ENCODE measurements at places on chromosomes 1 and 21. TPM values are rescaled to one million over a fixed set of nuclear protein-coding genes. Genes with fewer than 3 reads are reported as not detected.

FBLIM1 gene
- total RNA-seq = 50.1 TPM

LHX4 gene
- total RNA-seq = not detected

CRYBG2 gene
- total RNA-seq = not detected

CADM3 gene
- total RNA-seq = 10.5 TPM

DNA sequence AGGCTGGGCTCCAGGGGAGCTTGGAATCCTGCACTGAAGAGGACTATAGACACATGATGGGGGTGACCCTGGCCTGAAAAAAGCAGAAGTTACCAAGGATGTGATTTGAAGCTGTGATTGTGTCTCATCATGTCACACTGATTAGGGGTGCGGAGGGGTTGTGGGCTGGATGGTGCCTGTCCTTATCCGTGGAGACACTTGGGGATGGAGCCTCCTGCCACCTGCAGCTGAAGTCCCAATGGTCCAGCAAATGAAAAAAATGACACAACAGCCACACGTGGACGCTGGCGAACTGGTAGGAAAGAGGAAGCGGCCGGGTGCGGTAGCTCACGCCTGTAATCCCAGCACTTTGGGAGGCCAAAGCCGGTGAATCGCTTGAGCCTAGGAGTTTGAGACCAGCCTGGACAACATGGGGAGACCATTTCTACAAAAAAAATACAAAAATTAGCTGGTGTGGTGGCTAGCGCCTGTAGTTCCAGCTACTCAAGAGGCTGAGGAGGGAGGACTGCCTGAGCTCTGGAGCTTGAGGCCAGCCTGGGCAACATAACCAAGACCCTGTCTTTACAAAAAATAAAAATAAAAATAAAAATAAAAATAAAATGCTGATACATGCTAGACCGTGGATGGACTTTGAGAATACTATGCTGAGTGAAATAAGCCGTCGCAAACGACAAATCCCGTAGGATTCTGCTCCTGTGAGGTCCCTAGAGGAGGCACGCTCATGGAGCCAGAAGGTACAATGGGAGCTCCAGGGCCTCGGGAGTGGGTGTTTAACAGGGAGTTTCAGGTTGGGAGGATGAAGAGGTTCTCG, 838 bp upstream of the IBA57 start:
- no peak for DNase-seq

DNA sequence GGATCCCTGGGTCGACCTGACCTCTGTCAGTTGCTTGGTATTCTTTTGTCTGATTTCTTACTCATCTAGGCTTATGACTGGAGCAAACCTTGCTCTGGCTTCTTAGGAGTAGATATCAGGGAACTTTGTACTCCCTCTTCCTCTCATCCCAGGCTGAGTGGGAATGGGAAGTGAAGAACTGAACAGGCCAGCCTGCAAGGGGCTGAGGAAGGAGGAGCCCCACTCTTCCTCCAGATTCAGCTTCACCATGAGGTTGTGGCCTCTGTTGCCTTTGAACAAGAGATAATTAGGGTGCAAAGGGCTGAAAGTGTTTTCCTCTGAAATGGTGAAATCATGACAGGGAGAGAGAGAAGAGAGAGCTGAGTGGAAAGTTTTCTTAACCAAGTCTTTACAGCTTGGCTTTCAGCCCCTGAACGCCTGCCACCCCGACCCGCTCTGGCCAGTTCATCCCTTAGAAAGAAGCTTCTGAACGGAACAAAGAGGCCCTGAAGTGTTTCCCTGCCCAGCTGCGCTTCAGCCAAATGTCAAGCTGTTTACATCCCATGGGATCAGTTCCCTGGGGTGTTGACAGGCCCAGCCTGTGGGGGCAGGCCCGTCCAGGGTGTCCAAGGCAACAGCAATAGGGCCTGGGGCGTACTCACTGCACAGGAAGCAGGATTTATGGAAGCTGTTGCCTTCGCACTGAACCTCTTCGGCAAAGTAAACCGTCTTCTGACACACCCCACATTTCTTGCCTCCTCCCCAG, 11.2 kb downstream of the CSRP1 start:
- DNase-seq = peak; percentile 95

GRCh38 chr21:44371596-44371995, 18.2 kb downstream of the TRPM2 start:
- no peak for DNase-seq

DNA sequence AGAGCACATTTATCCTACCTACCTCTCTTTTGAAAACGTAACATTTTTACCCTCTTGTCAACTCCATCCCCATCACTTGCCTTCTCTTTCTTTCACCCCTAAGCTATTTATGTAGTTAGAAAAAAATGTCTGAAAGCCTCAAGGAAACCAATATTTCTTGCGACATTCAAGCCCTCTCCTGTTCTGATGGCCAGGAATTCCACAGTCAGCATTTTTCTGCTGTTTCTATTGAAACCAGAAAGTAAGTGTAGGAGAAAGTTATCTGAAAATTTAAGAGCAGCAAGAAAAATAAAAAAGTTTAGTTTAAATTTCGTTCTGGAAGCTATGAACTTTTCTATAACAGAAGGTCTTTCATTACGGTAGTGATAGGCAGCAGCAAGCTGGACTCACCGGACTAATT, 247.6 kb upstream of the PBX1 start:
- DNase-seq = no peak

- DNase-seq = no peak
Measured at GRCh38 chr1:20323613-20323920, 32.9 kb downstream of the VWA5B1 start.

DNA sequence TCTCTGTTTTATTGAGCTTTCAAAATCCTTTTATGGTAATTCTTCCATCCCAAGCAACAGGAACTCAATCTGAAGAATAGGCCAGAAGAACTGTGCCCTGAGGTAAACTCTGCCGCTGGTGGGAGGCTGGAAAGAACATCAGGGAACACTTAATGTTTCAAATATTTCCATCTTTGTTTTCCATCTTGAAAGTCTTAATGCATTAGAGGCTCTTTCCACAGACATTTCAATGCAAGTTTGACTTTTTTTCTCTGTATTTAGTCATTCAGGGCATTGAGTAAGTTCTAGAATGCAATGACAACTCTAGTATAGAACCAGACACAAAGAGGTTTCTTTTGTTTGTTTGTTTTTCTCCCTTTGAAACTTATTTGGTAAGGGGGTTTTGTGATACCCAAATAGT, 61.5 kb downstream of the KIAA0040 start:
- DNase-seq = no peak

GRCh38 chr1:89262643-89263042, 10.0 kb downstream of the GBP5 start:
- DNase-seq = no peak

GRCh38 chr21:45356653-45357435, 48.1 kb upstream of the COL18A1 start:
- no peak for DNase-seq

- DNase-seq = no peak
Measured at GRCh38 chr1:7826363-7826762, 26.5 kb downstream of the UTS2 start.

DNA sequence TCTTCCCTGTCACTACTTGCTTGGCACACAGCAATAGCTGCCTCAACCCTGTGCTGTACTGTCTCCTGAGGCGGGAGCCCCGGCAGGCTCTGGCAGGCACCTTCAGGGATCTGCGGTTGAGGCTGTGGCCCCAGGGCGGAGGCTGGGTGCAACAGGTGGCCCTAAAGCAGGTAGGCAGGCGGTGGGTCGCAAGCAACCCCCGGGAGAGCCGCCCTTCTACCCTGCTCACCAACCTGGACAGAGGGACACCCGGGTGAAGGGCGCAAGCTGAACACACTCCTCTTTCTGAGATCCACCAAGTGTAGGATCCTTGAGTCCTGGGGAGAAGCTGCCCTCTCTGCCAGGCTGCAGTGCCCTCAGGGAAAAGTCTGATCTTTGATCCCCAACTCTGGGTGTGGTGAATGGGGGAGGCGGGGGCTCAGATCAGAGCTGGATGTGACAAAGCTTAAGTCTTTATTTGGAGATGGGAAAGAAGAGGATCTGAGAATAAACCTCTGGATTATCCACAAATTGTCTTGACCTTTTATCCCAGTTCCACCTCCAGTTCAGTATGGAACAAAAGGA, 1.2 kb downstream of the RXFP4 start:
- DNase-seq = no peak

GRCh38 chr1:93448292-93448982, 519 bp downstream of the FNBP1L start:
- DNase-seq = peak; percentile 80

DNA sequence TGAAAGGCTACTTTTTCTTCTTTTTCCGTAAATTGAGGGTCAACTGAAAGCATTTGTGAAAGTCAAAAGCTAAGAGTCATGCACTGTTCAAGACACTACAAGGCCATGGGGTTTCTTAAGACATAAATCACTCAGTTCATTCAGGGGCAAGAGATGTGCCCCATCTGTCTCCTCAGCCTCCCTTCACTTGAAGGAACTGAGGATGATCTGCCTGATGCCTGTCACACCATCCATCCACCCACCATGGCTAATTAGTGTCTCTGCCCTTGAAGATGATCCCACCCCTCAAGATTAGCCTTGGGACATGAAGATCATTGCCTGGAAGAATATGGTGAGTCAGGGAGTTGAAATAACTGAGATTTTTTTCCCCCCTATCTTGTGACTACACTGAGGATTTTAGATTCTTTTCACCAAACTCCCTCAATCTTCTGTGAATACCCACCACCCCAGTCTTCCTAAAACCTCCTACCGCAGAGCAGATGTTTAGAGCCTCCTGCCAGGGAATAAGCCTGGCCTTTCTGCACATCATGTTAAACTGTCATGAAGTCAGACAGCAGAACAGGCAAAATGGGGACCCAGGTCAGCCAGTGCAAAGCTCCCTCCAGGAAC, 88.6 kb upstream of the LMO4 start:
- no peak for DNase-seq

DNA sequence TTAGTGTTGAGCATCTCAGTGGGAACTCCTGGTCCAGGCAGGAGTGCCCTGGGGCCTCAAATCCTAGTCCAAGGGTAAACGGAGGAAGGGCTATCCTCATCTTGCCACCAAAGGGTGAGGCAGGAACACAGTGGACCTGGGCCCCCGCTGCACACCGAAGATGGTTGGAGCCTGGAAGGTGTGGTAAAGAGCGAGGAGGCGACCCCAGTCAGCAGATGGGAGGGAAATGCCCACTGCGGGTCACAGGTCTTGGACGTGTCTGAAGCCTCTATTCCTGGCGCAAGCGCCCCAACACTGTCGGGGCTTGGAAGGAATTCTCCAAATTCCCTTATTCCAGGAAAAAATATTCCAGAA, 38.5 kb upstream of the SYNC start:
- DNase-seq = no peak

DNA sequence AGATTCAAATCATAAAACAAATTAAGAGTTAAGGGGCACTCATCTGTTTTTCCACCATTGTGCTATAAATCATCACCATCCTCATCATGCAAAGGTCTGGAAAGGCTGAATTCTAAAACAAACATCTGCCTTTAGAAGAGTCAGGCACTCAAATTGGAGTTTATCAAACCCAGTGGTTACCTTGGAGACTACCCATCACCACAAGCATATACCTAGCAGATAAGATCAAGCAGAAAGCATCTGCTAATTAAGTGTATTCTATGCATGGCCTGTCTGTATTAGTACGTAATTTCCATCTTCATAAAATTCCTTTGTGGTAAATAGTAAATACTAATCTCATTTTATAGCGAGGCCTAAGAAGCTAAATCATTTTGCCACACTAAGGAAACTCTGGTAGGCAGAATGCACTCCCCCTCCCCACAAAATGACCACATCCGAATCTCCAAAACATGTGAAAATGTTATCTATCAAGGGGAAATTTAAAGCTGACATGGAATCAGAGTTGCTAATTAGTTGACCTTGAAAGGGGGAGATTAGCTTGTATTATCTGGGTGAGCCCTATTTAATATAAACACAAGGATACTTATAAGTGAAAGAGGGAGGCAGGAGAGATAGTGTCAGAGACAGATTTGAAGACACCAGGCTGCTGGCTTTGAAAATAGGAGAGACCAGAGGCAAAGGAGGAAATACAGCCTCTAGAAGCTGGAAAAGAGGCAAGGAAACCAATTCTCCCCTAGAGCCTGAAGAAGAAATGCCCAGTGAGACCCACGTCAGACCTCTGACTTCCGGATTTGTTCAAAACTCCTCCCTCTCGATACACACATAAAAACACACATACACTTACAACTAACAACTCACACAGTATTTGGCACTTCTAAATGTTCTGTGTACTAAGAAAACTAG, 23.2 kb downstream of the ARID4B start:
- no peak for DNase-seq

GRCh38 chr1:116203181-116203723, 92.1 kb downstream of the MAB21L3 start:
- DNase-seq = no peak
